Activated CD4-positive, alpha-beta T cell treated with anti-CD3 and anti-CD28 coated beads, Interleukin-2, amount 10 ng/mL, durations not matched to agents 24 days and 14 days (primary cell): ENCODE measurements at places on chromosomes 3 and 15.

DNA sequence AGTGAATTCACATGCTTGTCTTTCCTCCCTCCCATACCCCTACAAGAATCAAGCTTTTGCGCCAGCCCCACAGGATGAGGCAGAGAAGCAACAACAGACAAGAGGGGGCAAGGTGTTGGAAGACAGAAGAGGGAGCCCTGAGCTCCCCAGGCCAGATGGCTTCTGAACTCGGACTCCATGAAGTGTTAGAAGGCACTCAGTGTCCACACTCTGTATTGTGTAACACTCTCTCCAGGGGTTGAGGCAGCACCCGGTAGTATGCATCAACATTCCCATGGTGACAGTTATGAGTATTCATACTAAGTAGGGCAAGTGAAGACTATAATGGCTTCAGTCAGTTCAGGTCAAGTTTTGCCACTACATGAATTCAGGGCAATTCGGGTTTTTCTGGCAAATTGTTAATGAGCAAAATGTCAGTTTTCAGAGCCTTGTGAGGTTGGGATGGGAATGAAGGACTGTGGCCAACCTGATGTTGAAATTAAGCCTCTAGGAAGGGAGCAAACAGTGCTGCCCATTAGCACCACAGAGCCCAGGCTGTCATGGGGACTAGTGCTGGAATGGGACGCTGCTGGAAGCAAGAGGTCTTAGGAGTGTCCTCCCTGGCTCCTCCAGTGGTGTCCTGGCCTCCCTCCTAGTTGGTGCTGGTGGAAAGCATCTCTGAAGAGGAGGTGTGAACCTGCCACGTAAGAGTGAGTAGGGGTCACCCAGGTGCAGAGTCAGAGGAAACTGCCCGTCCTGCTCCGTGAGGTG lies 79.4 kb downstream of the KLF15 start:
- H3K36me3 ChIP-seq, result no peaks in the 10 kb centered on the region
- no peak overlapping the region for H3K4me3 ChIP-seq
- no peak for DNase-seq
- no peak overlapping the region for H3K27ac ChIP-seq

DNA sequence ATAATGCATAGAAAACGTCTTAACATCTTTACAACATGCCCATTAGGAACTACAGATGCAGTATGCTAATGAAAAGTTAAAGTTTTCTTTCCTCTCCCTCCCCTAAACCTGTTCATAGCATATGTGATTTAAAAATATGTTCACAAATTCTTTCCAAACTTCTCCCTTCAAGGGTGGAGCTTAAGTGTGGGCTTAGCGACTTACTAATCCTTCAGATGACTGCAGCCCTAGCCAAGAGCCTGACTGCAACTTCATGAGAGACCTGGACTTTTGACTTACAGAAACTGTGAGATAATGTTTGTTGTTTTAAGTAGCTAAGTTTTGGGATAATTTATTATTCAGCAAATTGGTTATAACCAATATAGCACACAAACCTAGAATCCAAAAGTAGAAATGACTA lies 22.0 kb upstream of the ANXA2 start:
- peaks cover 18% of the 10 kb centered on the region for H3K36me3 ChIP-seq
- H3K4me1 ChIP-seq, result peaks cover 11% of the 10 kb centered on the region
- DNase-seq, result no peak
- H3K27ac ChIP-seq, result no peak overlapping the region

DNA sequence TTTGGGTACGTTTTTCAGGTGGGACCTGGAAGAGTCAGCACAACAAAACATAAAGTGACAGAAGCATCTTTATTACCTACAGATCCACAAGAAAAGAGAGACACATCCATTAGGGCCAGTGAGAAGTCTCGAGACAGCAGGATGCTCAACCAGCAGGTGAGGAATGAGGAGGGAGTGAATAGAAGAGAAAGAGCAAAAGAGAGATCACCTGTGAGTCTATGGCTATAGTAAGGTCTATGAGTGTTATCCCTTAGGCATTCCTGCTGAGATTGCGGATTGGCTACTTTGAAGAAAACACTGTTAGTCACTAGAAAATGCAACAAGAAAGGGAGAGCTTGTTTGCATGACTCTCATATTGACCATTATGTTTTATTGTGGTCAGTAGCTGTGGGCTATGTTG lies 1556.2 kb upstream of the GBE1 start:
- H3K27ac ChIP-seq, result no peak overlapping the region
- H3K4me3 ChIP-seq, result no peak overlapping the region
- DNase-seq, result no peak

GRCh38 chr15:93063796-93064690 lies 25.0 kb downstream of the RGMA start:
- H3K27ac ChIP-seq, result no peak overlapping the region
- no peak for DNase-seq
- peaks cover 2% of the 10 kb centered on the region for H3K4me1 ChIP-seq
- H3K4me3 ChIP-seq, result no peak overlapping the region
- H3K27me3 ChIP-seq, result peaks cover 15% of the 10 kb centered on the region
- no peaks in the 10 kb centered on the region for H3K36me3 ChIP-seq

DNA sequence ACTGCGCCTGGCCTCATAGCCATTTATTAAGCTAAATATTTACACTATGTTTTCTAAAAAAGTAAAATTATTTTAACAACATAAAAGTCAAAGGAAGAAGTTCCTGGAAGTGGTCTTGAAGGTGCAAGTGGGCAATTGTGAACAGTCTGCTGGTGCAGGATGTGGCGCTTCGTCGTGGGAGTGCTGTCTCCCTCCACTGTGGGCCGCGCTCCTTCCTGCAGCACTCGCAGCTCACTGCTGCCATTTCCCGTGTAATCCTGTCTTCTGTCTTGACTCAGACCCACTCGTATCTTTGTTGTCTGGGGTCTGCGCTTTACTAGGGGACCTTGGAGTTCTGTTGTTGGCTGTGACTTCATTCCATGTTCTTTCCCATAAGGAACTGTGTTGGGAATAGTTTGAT lies 56.3 kb downstream of the APBA2 start:
- H3K36me3 ChIP-seq, result no peaks in the 10 kb centered on the region
- DNase-seq, result peak; percentile 67
- peaks cover 18% of the 10 kb centered on the region for H3K4me1 ChIP-seq

GRCh38 chr15:34182942-34183341 lies 27.0 kb downstream of the KATNBL1 start:
- H3K27me3 ChIP-seq, result no peaks in the 10 kb centered on the region
- no peak overlapping the region for H3K27ac ChIP-seq
- peaks cover 22% of the 10 kb centered on the region for H3K36me3 ChIP-seq
- no peak overlapping the region for H3K4me3 ChIP-seq
- peaks cover 2% of the 10 kb centered on the region for H3K4me1 ChIP-seq
- DNase-seq, result no peak

GRCh38 chr3:66495668-66496045 lies 5.2 kb downstream of the LRIG1 start:
- peak overlapping the region; percentile 72 for H3K27ac ChIP-seq
- peak overlapping the region; percentile 94 for H3K4me3 ChIP-seq
- no peak for DNase-seq
- H3K36me3 ChIP-seq, result peaks cover 20% of the 10 kb centered on the region
- peaks cover 80% of the 10 kb centered on the region for H3K4me1 ChIP-seq

DNA sequence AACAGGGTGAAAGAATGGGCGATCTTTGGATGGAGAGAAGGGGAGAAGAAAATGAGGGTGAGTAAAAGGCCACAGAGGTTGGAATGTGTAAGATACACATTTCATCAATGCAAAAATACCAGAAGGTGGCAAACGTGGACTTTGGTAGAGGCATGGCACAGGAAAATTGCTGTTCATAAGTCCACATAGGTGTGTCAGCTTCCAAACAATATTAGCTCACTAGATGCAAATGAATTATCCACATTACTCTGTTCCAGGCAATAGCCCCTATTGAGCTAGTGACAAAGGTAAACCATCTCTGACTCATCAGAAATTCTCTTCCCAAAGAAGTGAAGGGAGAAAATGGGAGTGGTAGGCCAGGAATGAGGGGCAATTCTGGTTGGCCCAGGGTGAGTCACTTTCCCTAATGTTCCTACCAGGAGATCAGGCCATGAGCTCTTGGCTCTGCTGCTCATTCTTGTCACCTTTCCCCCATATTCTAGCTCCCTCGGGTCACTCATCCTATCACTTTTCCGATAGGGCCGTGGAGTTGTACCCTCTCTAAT lies 19.9 kb downstream of the ACKR2 start:
- H3K36me3 ChIP-seq, result no peaks in the 10 kb centered on the region
- no peak for DNase-seq
- H3K4me3 ChIP-seq, result no peak overlapping the region
- peaks cover 9% of the 10 kb centered on the region for H3K4me1 ChIP-seq
- H3K27me3 ChIP-seq, result peaks cover 25% of the 10 kb centered on the region

DNA sequence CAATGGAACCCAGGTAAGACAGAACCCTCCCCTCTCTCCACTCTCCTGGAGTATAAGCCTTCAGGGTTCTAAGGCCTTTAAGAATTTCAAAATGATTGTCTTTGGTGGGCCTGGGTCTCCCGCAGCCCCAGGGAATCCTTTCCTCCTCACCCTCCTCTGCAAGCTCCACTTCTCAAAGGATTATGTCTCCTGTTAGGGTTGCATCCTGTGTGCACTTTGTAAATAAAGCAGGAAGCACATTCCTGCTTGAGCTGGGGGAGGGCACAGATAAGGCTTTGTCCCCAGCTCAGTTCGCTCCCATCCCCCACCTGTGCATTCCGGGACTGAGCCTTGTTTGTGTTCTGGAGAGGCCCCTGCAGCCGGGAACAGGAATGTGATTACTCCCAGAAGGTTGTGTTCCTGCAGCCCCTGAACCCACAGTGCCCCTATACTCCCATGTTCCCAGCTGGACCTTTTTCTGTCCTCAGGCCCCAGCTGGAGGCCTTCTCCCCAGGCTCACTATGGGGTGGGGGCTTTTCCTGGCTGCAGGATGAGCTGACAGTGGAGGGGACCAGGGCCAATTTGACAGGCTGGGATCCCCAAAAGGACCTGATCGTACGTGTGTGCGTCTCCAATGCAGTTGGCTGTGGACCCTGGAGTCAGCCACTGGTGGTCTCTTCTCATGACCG lies 9.5 kb downstream of the TYRO3 start:
- H3K4me3 ChIP-seq, result no peak overlapping the region
- no peaks in the 10 kb centered on the region for H3K4me1 ChIP-seq
- H3K27me3 ChIP-seq, result peaks cover 13% of the 10 kb centered on the region

DNA sequence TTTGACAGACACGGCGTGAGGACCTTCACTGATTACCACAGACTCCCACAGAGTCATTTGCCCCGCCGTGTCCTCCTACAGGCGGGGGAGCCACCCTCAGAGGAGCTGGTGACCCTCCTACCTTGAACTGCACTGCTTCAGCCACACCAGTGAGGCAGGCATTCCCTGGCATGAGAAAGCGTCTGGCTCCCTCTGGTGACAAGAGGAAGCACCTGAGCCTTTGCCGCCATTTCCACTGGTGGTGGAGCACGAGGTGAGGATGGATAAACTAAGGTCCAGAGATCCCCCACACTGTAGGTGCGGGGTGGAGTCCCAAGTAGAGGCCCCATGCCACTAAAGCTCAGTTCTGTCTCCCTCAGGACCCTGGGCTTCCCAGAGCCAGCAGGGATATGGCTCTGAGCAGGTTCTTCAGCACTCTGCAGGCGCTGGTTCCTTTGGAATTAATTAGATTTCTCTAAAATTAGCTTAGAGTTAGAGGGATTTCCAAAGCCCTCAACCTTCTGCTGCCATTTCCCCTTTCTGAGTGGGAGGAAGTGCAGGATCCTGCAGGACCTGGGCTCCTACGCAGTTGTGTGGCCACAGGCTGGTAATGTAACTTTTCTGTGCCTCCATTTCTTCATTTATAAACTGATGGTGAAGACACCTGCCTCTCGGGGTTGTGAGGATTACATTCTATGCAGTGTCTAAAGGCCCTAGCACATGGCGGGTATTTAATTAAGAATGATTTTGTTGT lies 224.0 kb downstream of the SLCO3A1 start:
- H3K4me1 ChIP-seq, result peaks cover 18% of the 10 kb centered on the region
- peak; percentile 89 for DNase-seq
- H3K4me3 ChIP-seq, result no peak overlapping the region
- H3K27me3 ChIP-seq, result no peaks in the 10 kb centered on the region
- H3K27ac ChIP-seq, result no peak overlapping the region
- H3K36me3 ChIP-seq, result no peaks in the 10 kb centered on the region

DNA sequence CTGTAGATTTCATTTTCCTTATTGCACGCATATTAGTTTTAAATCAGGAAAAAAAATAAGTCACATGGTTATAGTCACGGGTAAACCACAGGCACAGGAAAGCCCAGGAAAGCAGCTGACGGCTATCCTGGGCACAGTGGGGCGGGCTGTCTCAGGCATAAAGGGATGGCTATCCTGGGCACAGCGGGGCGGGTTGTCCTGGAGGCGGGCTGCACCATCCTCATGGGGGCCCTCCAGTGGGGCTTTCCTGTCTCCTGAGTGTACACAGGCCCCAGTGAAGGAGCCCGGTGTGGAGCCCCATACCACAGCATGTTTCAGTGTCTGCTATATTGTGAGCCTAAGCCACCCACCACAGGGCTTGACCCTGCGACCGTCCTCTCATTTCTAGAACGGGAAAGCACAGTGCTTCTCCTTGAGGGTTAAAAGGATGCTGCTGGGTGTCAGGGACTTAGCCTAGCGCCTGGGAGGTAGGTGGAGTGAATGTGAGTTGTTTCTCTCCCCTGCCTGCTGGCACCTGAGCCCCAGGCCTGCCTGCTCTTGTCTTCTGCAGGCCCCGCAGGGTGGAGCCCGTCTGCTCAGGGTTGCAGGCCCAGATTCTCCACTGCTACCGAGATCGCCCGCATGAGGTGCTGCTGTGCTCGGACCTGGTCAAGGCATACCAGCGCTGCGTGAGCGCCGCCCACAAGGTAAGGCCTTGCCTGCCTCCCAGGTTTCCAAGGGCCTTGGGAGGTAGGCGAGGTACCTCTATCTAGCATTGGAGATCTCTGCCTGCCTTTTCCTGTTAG lies 25.9 kb upstream of the PLXNA1 start:
- H3K4me3 ChIP-seq, result no peak overlapping the region
- no peaks in the 10 kb centered on the region for H3K27me3 ChIP-seq
- peaks cover 2% of the 10 kb centered on the region for H3K4me1 ChIP-seq
- H3K36me3 ChIP-seq, result no peaks in the 10 kb centered on the region
- H3K27ac ChIP-seq, result no peak overlapping the region
- DNase-seq, result no peak

DNA sequence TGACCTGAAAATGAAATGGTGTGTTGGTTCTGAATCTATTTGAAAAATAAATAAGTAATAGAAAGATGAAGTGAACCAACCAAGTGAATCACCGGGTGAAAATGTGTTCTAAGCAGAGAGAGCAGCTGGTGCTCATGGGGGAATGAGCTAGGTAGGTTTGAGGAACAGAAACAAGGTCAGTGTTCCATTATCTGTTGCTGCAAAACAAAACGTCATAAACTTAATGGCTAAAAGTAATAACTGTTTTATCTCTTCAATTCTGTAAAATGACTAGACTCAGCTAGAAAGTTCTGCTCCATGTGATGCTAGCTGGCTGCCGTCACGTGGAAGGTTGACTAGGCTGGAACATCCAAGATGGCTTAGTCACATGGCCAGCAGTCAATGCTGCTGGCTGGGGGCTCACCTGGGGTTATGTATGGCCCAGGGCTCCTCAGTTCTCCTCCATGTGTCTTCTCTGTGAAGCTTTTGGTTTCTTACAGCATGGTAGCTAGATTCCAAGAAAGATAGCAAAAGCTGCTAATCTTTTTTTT lies 13.3 kb upstream of the SH3BP5 start:
- no peak overlapping the region for H3K27ac ChIP-seq
- H3K27me3 ChIP-seq, result peaks cover 18% of the 10 kb centered on the region
- DNase-seq, result peak; percentile 68
- H3K4me3 ChIP-seq, result no peak overlapping the region
- peaks cover 9% of the 10 kb centered on the region for H3K36me3 ChIP-seq
- peaks cover 30% of the 10 kb centered on the region for H3K4me1 ChIP-seq

- DNase-seq, result no peak
- H3K27me3 ChIP-seq, result no peaks in the 10 kb centered on the region
- no peaks in the 10 kb centered on the region for H3K4me1 ChIP-seq
- H3K27ac ChIP-seq, result no peak overlapping the region
- H3K36me3 ChIP-seq, result no peaks in the 10 kb centered on the region
- H3K4me3 ChIP-seq, result no peak overlapping the region
Observed at GRCh38 chr3:20375302-20375701, 189.3 kb upstream of the SGO1 start.
